T-cell (primary cell): ENCODE measurements at places on chromosomes 1 and 21. TPM values are rescaled to one million over a fixed set of nuclear protein-coding genes. Genes with fewer than 3 reads are reported as not detected.

GRCh38 chr1:22343456-22344328, 108.0 kb upstream of the ZBTB40 start:
- DNase-seq = no peak

DNA sequence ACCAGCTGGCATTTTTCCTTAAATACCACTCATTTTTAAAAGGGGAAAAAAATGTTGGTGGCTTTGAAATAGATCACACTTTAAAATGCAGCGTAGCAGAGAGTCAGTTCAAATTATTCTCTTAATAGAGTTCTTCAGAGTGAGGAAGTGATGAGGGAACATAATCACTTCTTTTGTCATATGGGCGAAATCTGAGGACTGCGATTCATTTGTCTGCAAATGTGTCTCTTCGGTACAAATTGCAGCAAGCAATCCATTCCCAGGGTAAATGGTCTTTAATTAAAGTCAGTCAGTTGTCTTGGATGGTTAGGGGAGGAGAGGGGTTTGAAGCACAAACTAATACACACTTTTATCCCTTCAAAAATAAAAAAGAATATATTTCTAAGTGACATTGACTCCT, 86.0 kb upstream of the SELENON start:
- no peak for DNase-seq

- DNase-seq = no peak
These were observed 1.3 kb downstream of the CRYZ start for GRCh38 chr1:74731399-74732052.

DNA sequence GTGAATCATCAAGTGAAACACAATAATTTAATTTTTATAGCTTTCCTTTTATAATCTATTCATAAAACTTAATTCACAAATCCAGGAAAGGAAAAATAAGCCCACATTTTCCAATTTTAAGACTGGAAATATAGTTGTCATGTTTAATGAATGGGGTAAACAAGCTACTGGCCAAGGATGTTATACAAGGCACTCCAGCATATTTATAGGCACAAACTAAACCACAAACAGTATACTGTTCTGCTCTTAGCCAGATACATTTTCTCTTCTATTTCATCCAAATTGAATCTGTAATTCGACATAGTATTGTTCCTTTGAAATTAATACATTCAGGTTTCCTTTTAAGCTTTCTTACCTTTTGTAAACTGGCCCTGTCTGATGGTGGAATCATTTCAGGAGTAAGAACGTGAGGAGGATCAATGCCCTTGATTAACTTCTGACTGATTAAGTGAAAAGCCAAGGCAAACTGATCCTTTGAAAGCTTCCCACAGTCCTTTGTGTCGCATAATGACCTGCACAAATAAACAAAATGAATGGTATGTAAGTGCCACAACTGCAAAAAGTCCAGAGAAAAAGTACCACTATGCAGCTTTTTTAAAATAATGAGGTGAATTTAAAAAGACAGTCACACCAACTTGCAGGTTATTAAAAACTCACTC, 74.4 kb downstream of the EPS15 start:
- no peak for DNase-seq

GRCh38 chr1:67401443-67401842, 28.8 kb downstream of the SERBP1 start:
- no peak for DNase-seq

DNA sequence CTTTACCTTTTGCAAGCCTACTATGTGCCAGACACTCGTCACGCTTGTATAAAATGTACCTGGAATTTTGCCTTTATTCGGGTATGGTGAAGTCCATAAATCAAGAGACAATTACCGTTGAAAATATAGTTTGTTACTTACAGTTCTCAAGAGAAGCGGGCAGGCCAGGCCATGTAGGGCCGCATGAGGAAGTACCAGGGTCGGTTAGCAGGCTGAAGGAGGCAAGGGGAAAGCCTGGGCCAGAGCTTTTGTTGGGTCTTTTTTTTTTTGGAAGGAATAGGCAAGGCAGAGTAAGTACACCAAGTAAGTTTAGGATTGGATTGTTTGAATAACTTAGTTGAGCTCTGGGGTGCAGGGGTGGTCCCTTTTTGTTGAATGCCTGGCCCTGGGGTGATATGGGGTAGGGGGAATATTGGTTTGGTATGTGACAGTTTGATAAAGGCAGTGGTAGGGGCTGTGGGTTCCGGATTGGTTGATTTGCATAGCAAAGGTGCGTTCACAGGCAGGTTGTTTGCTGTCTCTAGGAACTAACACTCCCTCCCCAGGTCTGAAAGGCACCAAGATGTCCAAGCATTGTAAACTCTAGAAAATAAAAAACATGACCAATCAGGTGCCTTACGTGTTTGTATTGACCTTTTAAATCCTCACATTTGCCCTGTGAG, 80.7 kb downstream of the KAZN start:
- no peak for DNase-seq

- DNase-seq = no peak
These were observed 27.3 kb downstream of the EIF4G3 start for GRCh38 chr1:21149430-21149854.

DNA sequence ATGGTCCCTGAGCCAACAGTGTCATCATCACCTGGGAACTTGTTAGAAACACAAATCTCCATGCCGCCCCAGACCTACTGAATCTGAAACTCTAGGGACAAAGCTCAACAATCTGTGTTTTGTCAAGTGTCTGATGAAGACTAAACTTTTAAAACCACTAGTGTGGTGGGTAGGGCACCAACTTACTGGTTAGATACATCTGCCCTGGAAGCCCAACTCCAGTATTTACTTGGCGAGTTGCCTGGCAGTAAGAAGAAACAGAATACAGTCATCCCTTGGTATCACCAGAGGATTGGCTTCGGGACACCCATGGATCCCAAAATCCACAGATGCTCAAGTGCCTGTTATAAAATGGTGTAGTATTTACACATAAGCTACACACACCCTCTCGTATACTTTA, 367.9 kb upstream of the DUSP10 start:
- no peak for DNase-seq

DNA sequence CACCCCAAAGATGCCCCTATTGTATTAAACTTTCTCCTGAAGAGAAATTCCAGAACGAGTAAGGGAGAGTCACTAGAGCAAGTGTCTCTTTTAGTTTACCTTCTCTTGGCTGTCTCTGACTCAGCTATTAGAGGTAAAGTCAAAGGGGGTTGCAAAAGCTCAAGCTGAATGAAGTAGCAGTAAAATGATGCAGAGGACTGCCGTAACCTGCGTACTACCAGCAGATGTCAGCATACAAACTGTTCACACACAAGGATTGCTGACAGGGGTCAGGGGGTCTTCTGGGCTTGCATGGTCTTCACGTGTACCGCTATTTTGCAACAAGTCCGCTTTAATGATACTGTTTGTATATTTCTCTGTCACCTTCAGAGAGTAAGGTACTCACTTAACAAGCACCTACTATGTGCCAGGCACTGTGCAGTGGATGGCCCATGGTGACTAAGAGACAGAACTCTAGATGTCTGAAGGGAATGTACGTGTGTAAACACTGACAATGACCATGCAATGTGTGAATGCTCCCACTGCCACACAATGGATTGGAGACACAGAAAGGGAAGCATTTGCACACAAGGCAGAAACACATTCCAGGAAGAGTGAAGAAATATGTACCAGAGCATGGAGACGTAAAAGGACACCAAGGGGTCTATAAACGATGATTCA, 34.9 kb downstream of the CHML start:
- no peak for DNase-seq

DNA sequence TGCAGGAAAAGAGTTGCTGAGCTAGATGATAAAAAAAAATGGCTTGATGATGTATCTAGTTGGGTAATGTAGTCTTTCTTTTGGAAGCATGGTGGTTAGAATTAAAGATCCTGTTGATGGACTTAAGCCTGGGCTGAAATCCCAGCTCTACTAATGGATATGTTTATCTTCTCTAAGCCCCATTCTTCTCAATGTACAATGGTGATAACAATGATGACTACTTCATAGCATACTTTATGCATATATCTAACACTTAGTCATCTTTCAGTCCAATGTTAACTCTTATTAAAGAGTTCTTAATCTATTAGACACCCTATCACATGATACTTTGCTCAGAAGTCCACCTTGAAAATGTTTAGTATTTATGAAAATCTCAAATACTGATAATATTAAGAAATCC, 189.5 kb downstream of the PLA2G4A start:
- DNase-seq = no peak

GRCh38 chr1:87399701-87400100, 71.0 kb downstream of the LMO4 start:
- DNase-seq = no peak

GRCh38 chr1:192913683-192914082, 104.8 kb downstream of the RGS2 start:
- DNase-seq = no peak

- DNase-seq = no peak
These were observed 81.8 kb upstream of the KCNA3 start for GRCh38 chr1:110756506-110756905.

DNA sequence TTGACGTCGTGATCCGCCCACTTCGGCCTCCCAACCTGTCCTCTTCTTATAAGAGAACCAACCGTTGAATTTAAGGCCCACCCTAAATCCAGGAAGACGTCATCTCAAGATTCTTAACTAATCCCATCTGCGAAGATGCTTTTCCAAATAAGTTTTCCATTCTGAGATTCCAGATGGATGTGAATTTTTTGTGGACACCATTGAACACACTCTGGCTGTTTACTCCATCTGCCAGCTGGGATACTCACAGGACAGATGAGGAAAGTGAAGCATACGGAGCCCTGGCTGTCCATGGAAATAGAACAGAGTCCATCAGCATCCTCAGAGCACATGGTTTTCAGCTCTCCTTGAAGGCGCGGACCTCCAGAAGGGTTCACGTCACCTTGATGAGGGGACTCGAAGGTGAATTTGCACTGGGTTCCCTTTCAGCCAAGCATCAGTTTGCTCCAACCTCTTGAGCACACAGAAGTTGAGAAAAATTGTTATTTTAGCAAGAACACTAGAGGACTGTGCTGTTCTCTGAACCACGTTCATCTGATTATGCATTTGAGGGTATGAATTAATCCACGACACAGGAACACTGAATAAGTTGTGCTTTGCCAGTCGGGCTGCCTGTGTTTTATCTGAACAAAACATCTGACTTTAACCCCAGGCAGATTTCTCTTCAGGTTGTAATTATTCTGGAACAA, 68.6 kb downstream of the KAZN start:
- DNase-seq = no peak

- DNase-seq = no peak
These were observed 5.2 kb downstream of the LEPR start for GRCh38 chr1:65425697-65426096.

DNA sequence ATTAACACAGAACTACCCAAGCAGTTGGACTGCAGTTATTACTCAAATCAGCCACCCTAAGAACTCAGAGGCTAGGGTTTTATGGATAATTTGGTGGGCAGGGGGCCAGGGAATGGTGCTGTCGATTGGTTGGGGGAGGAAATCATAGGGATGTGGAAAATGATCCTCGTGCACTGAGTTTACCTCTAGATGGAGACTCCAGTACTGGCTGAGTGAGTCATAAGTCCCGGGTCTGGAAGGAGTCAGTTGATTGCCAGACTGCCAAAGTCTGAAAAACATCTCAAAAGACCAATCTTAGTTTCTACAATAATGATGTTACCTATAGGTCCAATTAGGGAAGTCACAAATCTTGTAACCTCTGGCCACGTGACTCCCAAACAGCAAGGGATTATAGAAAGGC, 257.5 kb upstream of the PRMT6 start:
- no peak for DNase-seq

GRCh38 chr21:41745026-41745820, 21.6 kb downstream of the RIPK4 start:
- no peak for DNase-seq

DNA sequence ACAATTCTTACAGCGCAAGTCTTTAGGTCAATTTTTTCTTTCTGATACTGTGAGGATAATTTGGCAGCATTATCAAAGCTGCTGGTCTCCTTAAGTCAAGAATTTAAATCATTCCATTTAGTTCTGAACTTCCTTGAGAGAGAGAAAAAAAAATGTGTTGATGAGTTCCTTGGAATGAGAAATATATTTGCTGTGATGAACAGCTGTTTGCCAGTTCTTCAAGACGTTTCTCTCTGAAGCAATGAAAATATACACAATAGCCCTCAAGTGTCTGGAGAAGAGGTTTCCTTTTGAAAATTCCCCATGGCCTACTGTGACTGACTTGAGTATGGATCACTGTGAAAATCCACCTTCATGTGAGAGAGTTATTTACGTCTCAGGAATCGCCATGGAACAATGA, 31.0 kb upstream of the TADA1 start:
- DNase-seq = no peak

DNA sequence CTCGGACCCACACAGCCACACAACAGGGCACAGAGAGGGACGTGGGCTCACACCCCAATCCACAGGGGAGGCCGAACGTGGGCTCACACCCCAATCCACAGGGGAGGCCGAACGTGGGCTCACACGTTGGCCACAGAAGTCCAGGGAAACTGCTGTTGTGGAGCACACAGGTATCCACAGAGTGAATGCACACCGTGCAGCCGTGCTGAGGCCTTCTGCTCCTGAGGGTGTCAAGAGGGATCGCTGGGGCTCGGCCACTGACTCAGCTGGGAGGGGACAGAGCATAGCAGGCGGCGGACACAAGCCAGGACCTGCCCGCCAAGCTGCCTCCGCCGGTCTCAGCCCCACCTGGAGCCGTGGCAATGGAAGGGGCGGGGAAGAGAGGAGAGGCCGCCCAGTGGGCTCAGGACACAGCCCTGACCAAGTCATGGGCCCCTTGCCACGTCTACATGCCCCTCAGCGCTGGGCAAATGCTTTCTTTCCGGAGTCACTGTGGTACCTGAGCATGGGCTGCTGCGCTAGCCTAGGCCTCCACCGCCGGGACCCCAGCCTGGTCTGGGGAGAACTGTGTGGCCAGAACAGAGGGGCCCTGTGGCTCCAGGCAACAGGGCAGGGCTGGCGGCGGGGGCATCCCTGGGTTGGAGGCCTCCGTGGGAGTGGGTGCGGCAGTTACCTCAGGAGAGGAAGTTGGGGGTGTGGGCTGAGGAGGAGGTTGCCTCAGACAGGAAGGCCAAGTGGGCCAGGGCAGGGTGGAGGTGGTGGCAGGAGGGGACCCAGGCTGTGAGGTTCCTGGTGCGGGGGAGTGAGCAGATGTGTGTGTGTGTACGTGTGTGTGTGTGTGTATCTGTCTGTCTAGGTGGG, 1.2 kb downstream of the SYTL1 start:
- DNase-seq = peak; percentile 78

GRCh38 chr1:232166942-232167341, 463.0 kb downstream of the SIPA1L2 start:
- no peak for DNase-seq

GRCh38 chr1:236064674-236065508, at the start of gene NID1:
TSS of gene NID1 (minus strand) at chr1:236065090. CDS start at chr1:236065079, 11 bp downstream.
- no peak for DNase-seq

- DNase-seq = no peak
These were observed 61.4 kb upstream of the HMCN1 start for GRCh38 chr1:185672719-185673360.

- DNase-seq = no peak
These were observed 30.5 kb downstream of the CASZ1 start for GRCh38 chr1:10765734-10766478.

GRCh38 chr1:95013950-95014574, 58.7 kb downstream of the ALG14 start:
- DNase-seq = no peak

Gene NPL
- total RNA-seq = 2.7 TPM

Gene GUCA2A
- not detected for total RNA-seq

Gene GSTM1
- total RNA-seq = 21.9 TPM

Gene DDAH1
- total RNA-seq = 0.47 TPM

Gene DYNLT5
- not detected for total RNA-seq

Gene IL20
- not detected for total RNA-seq

Gene C2CD2
- 9.5 TPM for total RNA-seq

Gene ILDR2
- 0.16 TPM for total RNA-seq

Gene S100A7A
- total RNA-seq = not detected
